ENCODE measurements at places on chromosomes 16 and 17. TPM values are rescaled to one million over a fixed set of nuclear protein-coding genes. Genes with fewer than 3 reads are reported as not detected.

DNA sequence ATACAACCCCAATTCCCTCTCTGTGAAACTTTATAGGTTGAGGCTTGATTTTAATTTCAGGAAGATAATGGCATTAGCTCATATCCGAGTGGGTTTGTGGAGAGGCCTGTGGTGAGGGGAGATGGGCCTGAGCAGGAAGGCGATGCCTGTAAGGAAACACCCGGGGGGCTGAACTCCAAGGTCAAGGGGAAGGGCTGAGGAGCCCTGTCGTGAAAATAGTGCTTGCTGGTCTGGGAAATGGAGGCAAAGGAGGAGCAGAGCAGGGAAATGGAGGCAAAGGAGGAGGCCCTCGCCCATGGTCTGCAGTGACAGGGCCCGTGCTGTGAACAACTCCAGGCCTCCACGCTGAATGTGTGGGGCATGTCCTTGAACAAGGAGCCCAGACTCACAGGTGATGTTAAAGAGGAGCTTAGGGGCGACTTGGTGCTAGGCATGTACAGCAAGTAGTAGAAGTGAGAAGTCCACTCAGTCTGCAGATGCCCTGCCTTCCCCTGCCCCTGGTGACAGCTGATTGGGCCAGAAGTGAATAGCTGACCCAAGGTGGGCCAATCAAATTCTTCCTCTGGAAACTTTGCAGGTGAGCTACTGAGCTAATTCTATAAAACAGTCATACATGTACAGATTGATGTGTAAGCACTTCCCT is 38.1 kb downstream of the MRPS23 start:
- no peak for DNase-seq

- DNase-seq, result no peak
Measured at GRCh38 chr17:40242774-40243173, 23.7 kb downstream of the WIPF2 start.

The MRPL45 gene
- total RNA-seq, result 19.1 TPM

GRCh38 chr17:42950044-42950783 is 14.0 kb downstream of the AARSD1 start:
- DNase-seq, result no peak

DNA sequence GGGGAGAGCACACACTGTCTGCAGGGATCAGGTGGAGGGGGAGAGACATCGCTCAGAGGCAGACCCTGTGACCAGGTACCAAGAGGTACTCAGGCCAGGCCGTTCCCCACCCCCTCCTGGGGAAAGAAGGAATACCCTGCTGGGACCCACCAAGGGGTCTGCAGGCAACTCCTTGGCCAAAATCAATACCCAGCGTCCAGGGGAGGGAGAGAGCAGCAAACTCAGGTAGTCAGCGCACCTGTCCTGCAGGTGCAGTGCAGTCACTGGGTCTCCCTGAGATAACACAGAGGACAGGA is 57.5 kb upstream of the DOC2B start:
- DNase-seq, result no peak

The MMP25 gene
- 1.5 TPM for total RNA-seq

All from omental fat pad (tissue), 4 donors.